Bronchial epithelial cell (primary cell): ENCODE measurements at places on chromosomes 2 and 18. TPM values are rescaled to one million over a fixed set of nuclear protein-coding genes. Genes with fewer than 3 reads are reported as not detected.

CCDC74A gene
- total RNA-seq, result 2.9 and 3.2 TPM in 2 replicates

CCDC68 gene
- total RNA-seq, result 3.5 and 4.2 TPM in 2 replicates

NEU2 gene
- not detected in 2 replicates for total RNA-seq

IL1RL2 gene
- total RNA-seq, result 1.8 and 2.6 TPM in 2 replicates

C2orf78 gene
- total RNA-seq, result not detected in 2 replicates

PJVK gene
- total RNA-seq, result 1.2 and 2.4 TPM in 2 replicates

SKOR2 gene
- total RNA-seq, result not detected in 2 replicates

RAPGEF4 gene
- 0.26 and 0.90 TPM in 2 replicates for total RNA-seq

L3MBTL4 gene
- total RNA-seq, result under 0.01 and 1.0 TPM in 2 replicates

BMP10 gene
- not detected in 2 replicates for total RNA-seq

SIX2 gene
- 3.7 and 4.2 TPM in 2 replicates for total RNA-seq

UGT1A3 gene
- 2.7 TPM in 1 of 2 replicates, not detected in the other for total RNA-seq

ESPNL gene
- total RNA-seq, result under 0.01 TPM in 1 of 2 replicates, not detected in the other

PLEKHM3 gene
- total RNA-seq, result 8.1 and 9.5 TPM in 2 replicates

PPM1G gene
- total RNA-seq, result 94.2 and 143 TPM in 2 replicates

ALPP gene
- not detected in 2 replicates for total RNA-seq

ASB18 gene
- 0.38 TPM in 1 of 2 replicates, not detected in the other for total RNA-seq

EVA1A gene
- total RNA-seq, result 4.6 and 5.8 TPM in 2 replicates

CXCR2 gene
- total RNA-seq, result 0.13 TPM in 1 of 2 replicates, not detected in the other

LAMA1 gene
- total RNA-seq, result 0.64 and 1.8 TPM in 2 replicates

KCNS3 gene
- 3.7 and 6.8 TPM in 2 replicates for total RNA-seq

CFLAR gene
- total RNA-seq, result 77.1 and 100 TPM in 2 replicates

CRACDL gene
- total RNA-seq, result 0.26 and 1.4 TPM in 2 replicates

PAX8 gene
- total RNA-seq, result 3.5 TPM in 1 of 2 replicates, not detected in the other

MRPL19 gene
- total RNA-seq, result 36.2 and 51.6 TPM in 2 replicates

UGT1A10 gene
- not detected in 2 replicates for total RNA-seq

CDK15 gene
- 0.26 TPM in 1 of 2 replicates, not detected in the other for total RNA-seq

WDR54 gene
- total RNA-seq, result 26.9 and 31.6 TPM in 2 replicates

LRRC30 gene
- not detected in 2 replicates for total RNA-seq

C18orf54 gene
- 1.1 and 2.0 TPM in 2 replicates for total RNA-seq

BOLA3 gene
- 31.1 and 52.7 TPM in 2 replicates for total RNA-seq

C1GALT1C1L gene
- total RNA-seq, result not detected in 2 replicates

ELP2 gene
- 72.9 and 89.4 TPM in 2 replicates for total RNA-seq

NT5C1B gene
- not detected in 2 replicates for total RNA-seq

MEIS1 gene
- 27.7 and 28.4 TPM in 2 replicates for total RNA-seq

GAD1 gene
- total RNA-seq, result 1.3 and 1.7 TPM in 2 replicates

REEP1 gene
- total RNA-seq, result under 0.01 TPM in 1 of 2 replicates, not detected in the other

IAH1 gene
- total RNA-seq, result 66.3 and 68.7 TPM in 2 replicates

EFEMP1 gene
- total RNA-seq, result 113 and 227 TPM in 2 replicates

SLC16A14 gene
- 2.4 and 5.4 TPM in 2 replicates for total RNA-seq

IL1R1 gene
- total RNA-seq, result 1.6 and 3.1 TPM in 2 replicates

LIPG gene
- 9.5 and 11.5 TPM in 2 replicates for total RNA-seq

RFX8 gene
- not detected in 2 replicates for total RNA-seq

RAB17 gene
- total RNA-seq, result 1.0 and 2.4 TPM in 2 replicates

NDC80 gene
- total RNA-seq, result 0.26 and 0.51 TPM in 2 replicates

FAM110C gene
- 9.2 and 9.9 TPM in 2 replicates for total RNA-seq

NGEF gene
- total RNA-seq, result 0.53 and 6.1 TPM in 2 replicates

TBR1 gene
- under 0.01 TPM in 2 replicates for total RNA-seq

SLC5A7 gene
- total RNA-seq, result not detected in 2 replicates
